ENCODE measurements at places on chromosomes 2 and 18.

GRCh38 chr2:181354626-181355025, 102.6 kb upstream of the ITGA4 start:
- no peak for DNase-seq

DNA sequence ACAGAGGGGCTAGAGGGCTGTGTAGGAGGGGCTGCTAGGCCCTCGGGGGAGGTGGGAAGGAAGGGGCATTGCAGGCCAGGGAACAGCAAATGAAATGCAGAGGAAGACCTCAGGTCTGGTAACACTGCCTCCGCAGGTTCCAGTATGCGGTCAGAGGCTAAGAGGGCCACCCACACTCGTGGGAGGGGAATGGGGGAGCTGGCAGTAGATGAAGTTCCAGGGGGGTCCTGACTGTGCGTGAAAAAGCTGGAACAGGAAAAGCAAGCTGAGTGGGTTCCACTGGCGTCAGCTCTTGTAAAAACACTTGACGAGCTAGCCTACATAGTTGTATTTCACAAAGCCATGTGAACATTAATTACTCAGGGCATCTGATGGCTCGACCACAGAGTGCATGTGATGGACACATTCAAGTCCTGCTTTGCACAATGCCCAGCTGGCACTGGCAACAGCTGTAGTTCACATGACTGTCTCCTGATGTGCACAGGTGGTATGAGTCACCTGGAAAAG, 29.0 kb upstream of the PTPN4 start:
- no peak for DNase-seq

- no peak for DNase-seq
These were observed 153.8 kb upstream of the SIX3 start for GRCh38 chr2:44787663-44788062.

GRCh38 chr2:233821196-233821595, 33.1 kb downstream of the HJURP start:
- DNase-seq, result no peak

GRCh38 chr2:85431570-85432205, 13.2 kb downstream of the SH2D6 start:
- DNase-seq, result no peak

DNA sequence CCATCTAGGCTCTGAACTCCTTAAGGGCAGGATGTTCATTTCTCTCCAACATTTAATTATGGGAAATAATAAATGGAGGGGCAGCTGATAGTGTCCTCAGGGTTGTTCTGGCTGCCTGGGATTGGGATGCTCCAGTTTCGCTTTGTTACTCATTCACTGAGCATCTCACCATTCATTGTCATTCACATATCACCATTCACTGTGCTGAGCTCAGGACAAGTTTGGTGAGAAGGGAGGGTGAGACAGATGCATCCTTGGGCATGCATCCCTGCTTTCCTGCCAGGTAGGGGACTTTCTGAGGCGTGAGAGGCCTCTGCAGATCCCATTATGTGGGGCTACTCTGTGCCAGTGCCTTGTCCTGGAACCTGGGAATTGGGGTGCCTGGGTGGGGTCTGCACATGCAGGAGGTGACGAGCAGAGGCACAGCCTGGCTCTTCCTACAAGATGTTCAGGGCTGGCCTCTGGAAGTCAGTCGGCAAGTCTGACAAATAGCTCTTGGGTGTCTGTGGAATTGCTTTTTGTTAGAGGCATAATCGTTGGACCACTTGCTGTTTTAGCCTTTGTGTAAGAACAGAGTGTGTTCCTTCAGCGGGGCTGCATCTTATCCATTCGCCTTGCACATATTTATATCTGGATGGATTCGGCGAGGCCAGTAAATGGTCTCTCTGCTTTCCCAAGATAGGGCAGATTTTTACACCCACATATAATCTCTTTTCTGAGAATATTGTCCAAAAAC, 323.2 kb upstream of the THSD7B start:
- DNase-seq, result no peak

GRCh38 chr2:48315896-48316194, 214.1 kb upstream of the STON1 start:
- peak; percentile 53 for DNase-seq

GRCh38 chr18:64019922-64020756, 50.3 kb downstream of the SERPINB8 start:
- DNase-seq, result no peak

- DNase-seq, result peak; percentile 11
These were observed 8.5 kb downstream of the RAB17 start for GRCh38 chr2:237581751-237582746.

DNA sequence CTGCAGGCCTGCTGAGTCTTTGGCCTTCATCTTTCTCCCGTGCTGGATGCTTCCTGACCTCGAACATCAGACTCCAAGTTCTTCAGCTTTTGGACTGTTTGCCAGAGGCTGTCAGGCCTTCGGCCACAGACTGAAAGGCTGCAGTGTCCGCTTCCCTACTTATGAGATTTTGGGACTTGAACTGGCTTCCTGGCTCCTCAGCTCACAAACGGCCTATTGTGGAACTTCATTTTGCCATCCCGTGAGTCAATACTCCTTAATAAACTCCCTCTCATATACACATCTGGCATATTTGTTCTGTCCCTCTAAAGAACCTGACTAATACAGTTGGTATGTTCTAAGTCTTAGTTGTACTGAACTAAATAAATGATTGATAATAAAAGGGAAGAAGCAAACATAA, 702.8 kb upstream of the LINC00305 start:
- no peak for DNase-seq

GRCh38 chr2:97732436-97733340, 19.3 kb downstream of the ZAP70 start:
- no peak for DNase-seq

DNA sequence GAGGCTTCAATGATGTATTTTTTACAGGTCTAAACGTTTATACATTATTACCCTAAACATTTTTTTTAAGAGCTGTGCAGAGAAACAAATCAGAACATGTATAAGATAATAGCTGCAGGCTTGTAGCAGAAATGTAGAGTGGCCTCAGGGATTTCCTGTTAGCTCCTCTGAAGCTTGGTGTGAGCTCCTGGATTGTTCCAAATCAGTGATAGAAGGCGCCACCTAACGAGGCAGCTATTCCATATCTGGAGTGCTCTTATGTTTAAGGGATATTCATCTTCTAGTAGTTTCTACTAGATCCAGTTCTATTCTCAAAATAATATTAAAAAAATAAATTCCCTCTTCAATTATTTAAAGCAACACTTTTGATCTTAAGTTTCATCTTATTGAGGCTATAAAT, 93.1 kb downstream of the LRP1B start:
- DNase-seq, result no peak

- DNase-seq, result peak; percentile 9
These were observed at the start of gene LONRF2 for GRCh38 chr2:100321866-100322820. Gene LONRF2, minus strand, starts transcription at chr2:100322501. Its CDS starts 408 bp downstream, at chr2:100322093.

DNA sequence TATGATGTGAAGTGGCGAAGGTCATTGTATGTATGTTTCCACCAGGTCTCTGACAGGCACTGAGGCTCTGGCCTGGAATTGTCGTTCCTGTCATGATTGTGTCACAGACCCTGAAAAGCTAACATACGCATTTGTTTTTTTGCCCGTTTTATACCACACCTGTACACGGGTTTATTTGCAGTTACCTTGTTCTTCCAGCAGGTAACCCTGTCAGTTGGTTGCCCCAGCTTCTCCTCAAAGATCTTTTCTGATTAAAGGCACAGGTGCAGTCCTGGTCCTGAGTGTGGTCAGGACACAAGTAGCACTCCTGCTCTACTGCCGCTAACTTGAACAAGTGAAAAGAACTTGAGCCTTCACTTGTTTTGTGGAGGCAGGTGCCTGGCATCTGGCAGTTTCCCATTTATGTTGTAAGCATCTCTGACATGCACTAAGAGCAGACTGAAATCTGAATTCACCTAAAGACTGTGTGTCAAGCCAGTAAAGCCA, 19.9 kb downstream of the CD8A start:
- DNase-seq, result no peak

DNA sequence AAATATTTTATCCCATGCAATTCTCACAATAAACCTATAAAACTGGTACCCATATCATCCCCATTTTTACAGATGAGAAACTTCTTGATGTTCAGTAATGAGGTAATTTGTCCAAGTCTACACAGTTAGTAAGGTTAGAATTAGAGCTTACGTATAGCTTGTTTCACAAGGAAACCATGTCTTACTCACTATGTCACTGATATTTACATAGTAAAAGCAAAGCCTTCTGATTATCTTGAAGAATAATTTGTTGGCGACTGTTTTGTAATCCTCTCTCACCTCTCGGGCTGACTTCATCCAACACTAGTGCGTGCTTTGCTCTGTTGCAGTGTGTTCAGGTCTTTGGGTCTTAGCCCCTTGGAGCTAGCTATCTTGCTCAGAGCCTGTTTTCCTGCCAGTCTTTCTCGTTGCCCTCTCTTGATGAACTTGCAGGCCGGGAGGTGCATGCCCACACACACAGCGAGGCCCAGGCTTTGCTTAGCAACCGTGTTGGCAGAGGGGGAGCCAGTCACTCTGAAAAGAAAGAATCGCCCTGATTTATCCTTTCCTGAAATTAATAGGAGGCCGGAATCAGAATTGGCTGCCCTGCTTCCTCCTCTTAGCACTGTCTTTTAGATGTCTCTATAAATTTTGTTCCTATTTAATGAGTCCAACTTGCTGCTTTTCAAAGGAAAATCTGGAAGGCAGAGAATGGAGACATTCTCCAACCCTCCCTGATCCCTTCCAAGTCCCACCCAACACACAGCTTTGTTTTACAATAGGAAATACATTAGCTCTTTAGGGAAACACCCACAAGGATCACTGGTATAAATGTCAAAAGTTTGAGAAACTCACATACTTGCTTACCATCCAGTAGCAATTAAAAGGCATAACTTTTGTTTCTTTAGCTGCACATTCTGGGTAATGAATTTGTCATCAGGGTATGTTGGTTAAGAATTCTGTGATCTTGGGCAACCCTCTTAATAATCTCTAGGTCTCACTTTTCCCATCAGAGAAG, 97.6 kb upstream of the SEC11C start:
- no peak for DNase-seq

DNA sequence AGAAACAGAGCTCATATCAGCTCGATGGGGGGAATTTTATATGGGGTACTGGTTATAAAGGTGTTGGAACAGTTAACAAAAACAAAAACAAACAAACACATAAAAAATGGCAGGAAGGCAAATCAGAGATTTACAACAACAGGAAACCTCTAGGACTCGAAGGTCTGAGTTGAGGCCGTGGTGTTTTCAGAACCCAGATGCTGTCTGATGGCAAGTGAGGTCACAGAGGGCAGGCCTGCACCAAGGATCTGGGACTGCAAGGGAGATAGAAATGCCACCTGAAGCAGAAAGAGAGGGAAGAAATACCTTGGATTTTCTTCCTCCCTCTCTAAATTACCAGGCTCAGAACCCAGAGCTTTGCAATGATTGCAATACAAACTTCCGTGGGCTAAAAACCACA, 429.5 kb downstream of the ZNF521 start:
- DNase-seq, result no peak

- DNase-seq, result no peak
These were observed 742.9 kb upstream of the DDX18 start for GRCh38 chr2:117071556-117072102.

- DNase-seq, result no peak
These were observed 9.3 kb downstream of the MAL start for GRCh38 chr2:95034818-95035217.

DNA sequence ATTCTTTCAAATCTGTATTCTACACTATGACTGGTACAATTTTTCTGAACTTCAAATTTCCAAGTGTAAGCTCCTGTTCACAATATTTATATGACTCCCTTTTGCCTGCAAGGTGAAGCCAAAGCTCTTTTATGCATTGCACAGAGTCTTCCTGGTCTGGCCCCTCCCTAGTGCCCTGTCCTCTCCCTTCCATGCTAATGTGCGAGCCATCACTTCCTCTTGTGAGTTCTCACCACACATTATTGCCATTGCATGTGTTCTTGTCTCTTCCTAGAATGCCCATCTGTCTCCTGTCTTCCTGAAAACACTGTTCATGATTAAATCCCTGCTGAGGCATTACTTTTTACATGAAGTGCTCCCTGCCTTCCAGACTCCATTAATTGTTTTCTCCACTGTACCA, 169.9 kb downstream of the MC4R start:
- no peak for DNase-seq

DNA sequence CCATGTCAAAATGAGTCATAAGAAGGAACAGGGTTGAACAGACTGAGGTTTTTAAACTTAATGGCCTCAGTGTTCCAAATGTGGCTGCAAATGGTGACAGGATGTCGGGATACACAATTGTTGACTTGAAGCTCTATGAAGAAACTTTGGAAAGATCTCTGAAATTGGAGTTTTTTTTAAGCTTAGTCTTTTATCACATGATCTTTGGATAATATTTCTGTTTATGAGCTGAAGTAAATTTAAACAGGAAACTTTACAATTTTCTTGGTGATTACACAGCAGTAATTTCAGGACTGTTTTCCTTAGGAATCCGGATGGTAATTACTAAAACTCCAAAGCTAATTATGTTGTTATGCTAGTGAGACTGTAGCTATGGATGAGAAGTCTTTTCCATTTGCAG, 199.1 kb upstream of the NRXN1 start:
- DNase-seq, result no peak

DNA sequence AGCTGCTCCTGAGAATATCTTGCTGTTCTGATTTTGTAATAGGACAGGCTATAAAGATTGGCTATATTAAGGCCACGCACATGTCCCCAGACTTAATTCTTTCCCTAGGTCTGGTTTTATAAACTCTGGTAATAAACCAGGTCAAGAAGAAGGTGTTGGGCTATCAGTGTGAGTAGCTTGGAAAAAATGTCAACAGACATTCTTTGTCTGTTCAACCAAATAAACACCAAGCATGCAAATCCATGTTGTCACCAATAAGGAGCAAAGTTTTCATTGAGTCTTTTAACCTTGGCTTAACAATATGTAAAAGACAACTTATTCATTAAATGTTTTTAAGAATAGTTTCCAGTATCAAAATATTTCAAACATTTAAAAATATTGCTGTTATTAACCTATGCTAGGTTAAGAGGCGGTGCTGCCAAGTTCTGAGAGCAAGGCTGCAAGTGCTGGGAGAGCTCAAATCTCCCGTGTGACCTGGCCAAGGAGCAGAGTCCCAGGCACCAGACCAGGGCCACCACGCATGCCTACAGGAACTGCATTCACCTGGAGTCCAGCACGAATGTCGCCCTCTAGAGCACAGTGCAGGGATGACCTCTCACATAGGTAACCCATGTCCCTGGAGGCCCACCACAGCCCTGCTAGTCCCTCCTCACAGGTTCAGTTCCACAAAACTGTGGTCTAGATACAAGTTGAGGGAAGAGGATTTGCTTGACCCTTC, 120.5 kb upstream of the POU3F3 start:
- peak; percentile 45 for DNase-seq

- no peak for DNase-seq
These were observed 20.1 kb upstream of the ID2 start for GRCh38 chr2:8661736-8662135.

GRCh38 chr2:61006486-61007105, 10.9 kb upstream of the PEX13 start:
- DNase-seq, result no peak

All from hematopoietic multipotent progenitor cell treated with erythropoietin and hydrocortisone succinate and interleukin-3 and kit ligand, for 8 days (in vitro differentiated cells).